ENCODE measurements at places on chromosomes 6 and 20.

DNA sequence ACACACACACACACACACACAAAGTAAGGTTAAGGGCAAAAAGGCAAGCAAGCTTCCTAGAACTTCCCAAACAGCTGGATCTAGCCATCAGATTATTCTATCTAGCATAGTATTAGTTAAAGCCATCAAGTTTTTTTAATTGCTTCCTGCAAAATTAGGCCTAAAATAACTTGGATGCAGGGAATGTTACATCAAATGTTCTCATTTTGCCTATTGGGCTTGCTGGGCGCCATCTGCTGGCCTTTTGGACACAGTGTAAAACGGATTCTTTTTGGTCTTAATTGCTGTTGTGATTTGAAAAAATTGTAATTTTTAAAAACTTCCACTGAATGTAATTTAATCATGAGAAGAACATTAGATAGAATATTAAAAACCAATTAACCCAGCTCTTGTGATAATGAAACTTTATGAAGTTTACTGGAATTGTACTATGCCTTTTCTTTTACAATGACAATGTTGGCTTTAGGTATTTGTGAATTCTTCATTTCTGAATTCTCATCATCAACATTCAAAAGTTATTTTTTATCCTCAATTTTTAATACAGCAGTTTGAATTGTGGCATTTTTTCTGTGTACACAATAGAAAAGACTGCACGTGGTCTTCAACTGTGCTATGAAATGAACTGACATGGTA, 6.8 kb downstream of the MKKS start:
- peak; percentile 20 for DNase-seq

DNA sequence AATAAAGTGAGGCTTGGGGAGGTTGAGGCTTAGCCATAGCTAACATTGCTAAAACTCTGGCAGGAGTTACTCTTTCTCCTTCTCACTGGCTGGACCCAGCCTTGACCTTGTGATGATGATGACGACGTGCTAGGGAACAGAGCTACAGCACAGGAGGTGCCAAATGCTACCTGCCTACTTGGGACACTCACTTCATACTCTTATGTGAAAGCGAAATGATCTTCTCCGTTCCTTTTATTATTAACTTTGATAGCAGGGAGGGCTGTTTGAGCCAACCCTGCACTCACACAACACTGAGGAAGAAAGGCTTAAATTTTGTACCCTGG, 1.2 kb upstream of the ELMO2 start:
- DNase-seq, result no peak

- DNase-seq, result no peak
Measured at GRCh38 chr6:93731306-93731705, 311.9 kb upstream of the EPHA7 start.

DNA sequence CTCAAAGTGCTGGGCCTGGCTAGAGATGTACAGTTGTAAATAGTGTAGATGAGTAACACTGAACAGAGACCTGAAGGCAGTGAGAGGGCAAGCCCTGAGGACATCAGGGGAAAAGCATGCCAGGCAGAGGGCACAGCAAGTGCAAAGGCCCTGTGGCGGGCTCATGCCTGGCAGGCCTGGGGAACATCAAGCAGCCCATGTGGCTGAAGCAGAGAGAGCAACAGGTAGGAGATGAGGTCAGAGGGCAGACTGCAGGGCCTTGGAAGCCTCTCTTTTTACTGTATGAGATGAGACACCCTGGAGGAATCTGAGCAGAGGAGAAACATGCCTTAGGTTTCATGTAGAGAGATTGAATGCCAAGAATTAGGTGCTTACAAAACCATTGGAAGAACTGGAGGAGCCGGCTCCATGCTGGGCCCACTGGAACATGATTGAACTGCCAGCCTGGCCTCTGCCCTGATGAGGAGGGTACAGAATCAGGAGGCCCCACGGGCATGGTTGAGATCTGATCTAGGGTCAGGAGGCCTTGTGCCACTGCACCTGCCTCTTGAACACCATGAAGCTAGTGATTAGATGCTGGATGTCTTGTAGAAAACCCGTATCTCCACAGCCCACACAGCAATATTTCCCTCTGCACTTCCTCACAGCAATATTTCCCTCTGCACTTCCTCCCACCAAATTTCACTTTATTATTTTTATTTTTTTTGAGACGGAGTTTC, 5.9 kb upstream of the HMGA1 start:
- no peak for DNase-seq

GRCh38 chr6:96995903-96996302, 71.4 kb downstream of the KLHL32 start:
- no peak for DNase-seq

DNA sequence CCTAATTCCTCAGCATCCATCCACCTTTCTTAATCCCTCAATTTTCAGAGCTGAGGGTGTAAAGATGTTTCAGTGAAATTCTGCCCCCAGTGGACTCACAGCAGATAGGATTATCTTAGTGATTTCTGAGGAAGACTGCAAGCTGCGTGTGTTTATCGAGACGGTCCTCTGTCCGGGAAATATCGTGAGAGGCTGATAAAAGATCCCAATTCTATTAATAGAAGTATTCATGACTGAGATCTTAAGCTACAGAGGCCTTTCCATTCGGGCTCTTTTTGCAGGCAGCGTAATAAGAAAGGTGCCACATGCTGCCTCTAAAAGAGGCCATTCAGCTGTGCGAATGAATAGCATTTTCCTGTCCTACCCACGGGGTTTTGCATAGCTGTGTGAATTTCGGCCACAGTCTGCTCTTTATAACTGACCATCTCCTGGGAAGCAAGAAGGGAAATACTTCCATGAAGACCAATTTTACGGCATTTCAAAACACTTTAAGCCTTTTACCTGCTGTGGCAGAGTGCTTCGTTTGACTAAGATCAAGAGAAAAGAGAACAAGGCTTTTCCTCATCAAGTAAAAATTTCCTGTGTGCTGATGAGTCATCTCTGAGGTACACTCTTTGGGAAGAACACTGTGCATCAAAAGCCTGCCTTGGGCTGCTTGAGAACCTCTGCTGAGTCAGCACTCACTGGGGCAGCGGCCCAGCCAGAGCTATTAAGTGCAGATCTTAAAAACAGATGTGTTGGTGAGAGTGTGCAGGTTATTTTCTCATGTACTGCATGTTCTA, 208.8 kb downstream of the ARHGAP18 start:
- DNase-seq, result peak; percentile 62

- DNase-seq, result no peak
Measured at GRCh38 chr6:33694401-33694931, 17.0 kb downstream of the UQCC2 start.

DNA sequence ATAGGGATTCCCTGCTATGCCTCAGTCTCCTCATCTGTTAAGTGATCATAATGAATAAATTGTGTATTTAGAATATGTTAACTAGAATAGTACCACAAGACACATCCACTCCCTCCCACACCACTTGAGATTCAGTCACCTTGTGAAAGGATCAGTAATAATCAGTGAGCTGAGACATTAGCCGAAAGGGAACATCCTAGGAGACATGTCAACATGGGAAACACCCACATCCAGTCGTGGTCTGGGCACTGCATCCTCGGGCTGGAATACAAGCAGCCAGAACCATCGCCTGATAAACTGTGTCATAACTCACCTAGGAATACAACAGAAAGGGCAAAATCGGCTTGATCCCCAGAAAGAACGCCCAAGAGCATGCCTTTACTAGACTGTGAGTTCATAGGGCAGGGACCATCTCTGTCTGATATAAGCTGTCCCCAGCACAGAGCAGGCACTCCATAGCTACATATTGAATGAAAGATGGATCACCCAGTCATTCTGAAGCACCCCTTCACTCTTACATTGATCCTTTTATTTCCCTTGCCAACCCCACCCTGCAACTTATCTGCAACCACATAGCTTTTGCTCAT, 23.9 kb downstream of the RIPOR2 start:
- DNase-seq, result no peak

DNA sequence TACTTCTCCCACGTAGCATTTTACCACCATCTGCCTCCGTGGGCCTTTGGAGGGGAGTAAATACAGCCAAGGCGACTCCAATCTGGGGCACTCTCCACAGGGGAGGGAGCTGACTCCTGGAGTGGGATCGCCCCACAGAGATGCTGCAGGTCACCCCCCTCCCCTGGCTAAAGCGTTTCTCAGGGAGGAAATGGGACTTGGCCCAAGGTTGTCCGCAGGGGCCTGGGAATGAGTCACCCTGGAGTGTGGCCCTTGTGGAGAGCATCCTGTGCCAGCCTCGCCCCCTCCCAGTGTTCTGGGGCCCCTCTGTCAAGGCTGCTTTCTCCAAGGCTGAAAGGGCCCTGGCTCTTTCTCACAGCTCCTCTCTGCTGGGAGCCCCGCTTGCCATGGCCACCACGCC, 84.5 kb upstream of the QKI start:
- no peak for DNase-seq

GRCh38 chr20:34525709-34526416, 9.6 kb downstream of the DYNLRB1 start:
- peak; percentile 94 for DNase-seq

GRCh38 chr6:10033223-10033829, 381.5 kb downstream of the TFAP2A start:
- no peak for DNase-seq

GRCh38 chr6:56944661-56945060, 10.2 kb upstream of the BEND6 start:
- no peak for DNase-seq

DNA sequence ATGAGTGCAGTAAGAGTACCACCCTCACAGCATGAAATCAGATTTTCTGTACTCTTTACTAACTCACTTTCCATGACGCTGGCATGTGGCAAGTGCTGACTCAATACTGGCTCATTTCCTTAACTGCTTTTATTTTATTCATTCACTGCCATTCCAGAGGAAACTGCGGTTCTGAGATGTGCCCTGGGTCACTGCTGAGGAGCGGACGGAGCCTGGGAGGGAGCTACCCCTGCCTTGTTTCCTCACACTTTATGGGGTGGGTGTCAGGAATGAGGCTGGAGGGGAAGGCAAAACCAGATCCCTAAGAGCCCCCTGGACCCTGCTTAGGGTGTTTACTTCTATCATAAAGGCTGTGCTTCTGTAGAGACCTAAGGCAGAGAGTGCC, 14.4 kb downstream of the NT5E start:
- DNase-seq, result no peak

GRCh38 chr6:7784706-7785105, 58.8 kb downstream of the BMP6 start:
- DNase-seq, result no peak

DNA sequence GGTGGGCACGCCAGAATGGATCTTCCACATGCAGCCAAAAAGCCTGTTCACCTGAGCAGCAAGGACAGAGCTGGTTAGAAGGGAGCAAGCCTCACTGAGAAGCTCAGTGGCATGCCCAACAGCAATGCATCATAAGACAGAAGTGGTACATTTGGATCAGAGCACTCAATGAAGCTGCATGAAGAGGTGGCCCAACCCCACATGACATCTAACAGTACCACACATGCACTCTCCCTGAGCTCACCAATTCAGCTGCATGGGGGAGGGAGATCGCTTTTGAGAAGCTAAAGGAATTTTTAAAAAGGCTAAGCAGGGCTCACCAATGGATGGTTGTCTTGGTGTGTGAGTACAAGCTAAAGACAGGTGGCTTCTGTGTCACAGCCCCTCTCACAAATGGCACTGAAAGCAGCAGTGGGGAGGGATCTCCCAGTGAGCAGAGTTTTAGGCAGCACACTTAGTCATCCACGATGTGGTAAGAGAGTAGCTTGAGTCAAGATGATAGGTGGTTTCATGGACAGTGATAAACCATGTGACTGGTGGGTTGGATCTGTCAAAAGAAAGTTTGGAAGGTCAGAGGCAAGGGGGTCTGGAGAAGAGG, 166.6 kb upstream of the TAB2 start:
- no peak for DNase-seq

GRCh38 chr6:89048288-89048923, 32.1 kb upstream of the PNRC1 start:
- no peak for DNase-seq

DNA sequence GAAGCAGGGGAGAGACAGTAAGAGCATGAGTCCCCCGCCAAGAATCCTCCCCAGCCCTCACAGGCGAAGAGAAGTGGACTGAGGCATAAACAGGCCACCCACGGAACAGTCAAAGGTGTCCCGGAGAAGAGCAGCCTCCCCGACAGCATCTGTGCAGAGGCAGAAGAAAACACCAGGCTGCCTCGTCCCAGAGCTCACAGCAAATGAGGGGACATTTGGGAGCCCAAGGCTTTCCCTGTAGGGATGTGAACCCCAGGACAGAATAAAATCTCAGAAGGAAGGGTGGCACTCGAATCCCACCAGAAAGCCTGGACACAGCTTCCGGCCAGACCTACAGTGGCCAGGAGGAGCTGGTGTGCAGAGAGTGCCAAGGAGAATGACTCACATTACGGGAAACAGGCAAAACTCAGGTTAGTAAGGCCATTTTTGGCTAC, 90.4 kb downstream of the DLL1 start:
- DNase-seq, result no peak

DNA sequence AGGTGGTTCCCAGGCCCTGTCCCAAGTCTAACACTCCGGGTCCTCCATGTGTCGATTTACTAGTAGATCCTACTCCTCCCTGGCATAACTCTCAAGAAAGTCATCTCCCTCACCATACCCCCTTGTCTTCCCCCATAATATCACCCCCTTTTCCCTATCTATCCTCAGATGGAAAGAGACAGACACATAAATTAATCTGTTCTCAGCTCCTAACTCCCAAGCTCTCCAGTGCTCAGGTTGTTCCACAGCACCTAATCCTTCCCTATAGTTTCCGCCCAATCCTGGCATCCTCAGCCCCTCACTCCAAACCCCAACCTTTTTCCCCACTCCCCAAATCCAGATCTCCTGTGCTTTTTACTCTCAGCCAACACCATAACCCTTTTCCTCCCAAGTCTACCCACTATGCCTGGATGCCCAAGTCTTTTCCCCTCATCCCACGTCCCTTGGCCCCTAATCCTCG, 808 bp downstream of the ILRUN start:
- DNase-seq, result no peak

DNA sequence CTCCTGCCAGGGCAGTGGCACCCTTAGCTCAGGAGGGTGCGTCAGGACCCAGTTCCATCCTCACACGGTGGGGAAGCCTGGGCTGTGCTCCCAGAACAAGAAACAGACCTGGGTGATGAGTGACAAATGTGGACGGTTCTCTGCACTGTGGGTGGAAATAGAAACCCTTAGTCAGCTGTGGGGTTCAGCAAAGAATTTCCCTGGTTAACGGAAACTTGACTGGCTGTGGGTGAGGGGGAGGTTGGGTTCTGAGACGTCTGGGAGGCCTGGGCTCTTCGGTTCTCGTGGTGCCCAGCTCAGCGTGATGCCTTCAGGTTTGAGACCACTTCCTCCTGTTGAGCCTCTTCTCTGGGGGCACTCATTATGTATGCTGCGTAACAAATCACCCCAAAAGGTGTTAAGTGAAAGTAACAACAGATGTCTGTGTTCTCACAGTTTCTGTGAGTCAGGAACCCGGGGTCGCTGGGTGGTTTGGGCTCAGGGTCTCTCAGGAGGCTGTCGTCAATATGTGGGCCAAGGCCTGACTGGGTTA, 53.1 kb upstream of the FAM83D start:
- no peak for DNase-seq

DNA sequence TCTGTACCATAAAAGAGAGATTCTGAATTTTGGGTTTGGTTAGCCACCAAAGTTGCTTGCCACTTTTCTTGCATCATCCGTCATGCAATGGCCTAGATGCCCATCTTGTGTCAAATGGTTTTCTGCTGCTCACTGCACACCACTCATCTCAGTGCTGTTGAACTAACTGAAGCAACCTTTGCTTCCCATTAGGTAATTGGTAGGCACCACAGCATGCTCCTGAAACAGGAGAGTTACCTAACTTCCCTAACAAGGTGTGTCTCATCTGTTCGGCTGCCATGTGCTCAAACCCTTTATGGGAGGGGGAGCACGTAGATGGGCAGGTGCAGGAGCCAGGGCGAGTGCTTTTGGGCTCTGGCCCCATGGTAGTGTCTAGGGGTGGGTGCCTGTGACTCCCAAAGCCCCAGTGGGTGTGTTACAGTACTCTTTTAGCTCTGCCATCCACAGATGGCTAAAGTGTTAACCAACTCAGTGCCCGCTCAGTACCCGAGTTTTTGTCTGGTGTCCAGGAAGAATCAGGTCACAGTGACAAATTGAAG, 147.4 kb upstream of the SPACA1 start:
- no peak for DNase-seq

All from T47D (cell line).